ENCODE measurements at places on chromosomes 5 and 9.

DNA sequence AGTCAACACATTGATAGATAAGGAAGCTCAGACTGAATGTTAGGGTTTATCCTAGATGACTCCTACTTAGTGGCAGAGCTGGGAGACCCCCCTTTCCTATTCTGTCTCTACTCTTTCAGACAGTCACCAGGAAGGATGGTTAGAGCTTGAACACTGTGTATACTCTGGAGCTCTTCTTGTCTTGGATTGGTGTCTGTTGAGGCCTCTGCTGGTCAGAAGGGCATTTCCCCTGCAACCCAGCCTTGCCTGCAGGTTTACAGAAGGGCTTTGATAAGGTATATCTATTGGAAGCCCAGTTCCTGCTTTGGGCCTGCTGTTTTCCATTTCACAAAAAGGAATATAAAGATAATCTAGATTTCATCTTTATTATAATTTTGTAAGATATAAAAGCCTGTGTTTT is 71.8 kb downstream of the KDM4C start:
- DNase-seq = no peak

- no peak for DNase-seq
These were observed 69.0 kb downstream of the INVS start for GRCh38 chr9:100167915-100168654.

- DNase-seq = no peak
These were observed 187.5 kb downstream of the SNCAIP start for GRCh38 chr5:122499585-122499984.

DNA sequence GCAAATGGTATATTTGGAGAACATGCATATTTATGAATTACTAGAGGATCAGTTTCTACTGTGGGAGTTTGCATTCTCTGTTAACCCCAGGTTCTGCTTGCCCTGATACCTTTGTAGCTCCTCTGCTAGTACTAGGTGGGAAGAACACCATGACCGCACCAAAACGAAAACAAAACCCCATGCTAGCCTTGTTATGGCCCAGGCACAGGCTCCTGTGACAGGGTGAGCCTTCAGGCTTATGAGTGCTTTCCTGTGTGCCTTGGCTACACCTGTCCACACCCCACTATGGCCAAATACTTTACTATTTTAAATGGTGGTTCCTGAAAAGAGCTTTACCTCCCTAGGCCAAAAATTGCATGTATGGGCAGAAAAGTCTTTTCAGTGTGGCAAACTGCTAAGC is 94.8 kb downstream of the PPIC start:
- DNase-seq = no peak

GRCh38 chr5:53507013-53507412 is 26.6 kb downstream of the FST start:
- DNase-seq = no peak

GRCh38 chr5:20347334-20347733 is 359.3 kb upstream of the CDH18 start:
- DNase-seq = no peak
